ENCODE measurements at places on chromosomes 3 and 15.
A peak's percentile ranks its signal among the peaks of the same experiment; 100 is the strongest.

DNA sequence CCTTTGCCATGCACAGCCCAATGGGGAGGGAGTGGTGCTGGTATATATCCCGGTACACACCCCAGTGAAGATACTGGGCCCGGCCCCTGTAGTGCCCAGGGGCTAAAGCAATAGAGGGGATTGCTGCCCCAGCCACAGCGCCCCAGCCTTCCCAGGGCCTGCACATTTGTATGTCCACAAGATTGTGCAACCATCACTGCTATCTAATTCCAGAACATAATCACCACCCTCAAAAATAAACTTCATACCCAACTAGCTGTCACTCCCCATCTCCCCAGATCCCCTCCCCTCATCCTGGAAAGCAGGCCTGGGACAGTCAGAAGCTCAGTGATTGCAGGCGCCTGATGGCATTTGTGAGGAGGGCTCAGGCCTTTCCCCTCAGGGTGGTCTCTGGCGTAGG, 13.5 kb downstream of the GNAI2 start:
- no peak for DNase-seq

GRCh38 chr3:184656829-184657681, 54.8 kb downstream of the MAGEF1 start:
- DNase-seq: peak; percentile 27

DNA sequence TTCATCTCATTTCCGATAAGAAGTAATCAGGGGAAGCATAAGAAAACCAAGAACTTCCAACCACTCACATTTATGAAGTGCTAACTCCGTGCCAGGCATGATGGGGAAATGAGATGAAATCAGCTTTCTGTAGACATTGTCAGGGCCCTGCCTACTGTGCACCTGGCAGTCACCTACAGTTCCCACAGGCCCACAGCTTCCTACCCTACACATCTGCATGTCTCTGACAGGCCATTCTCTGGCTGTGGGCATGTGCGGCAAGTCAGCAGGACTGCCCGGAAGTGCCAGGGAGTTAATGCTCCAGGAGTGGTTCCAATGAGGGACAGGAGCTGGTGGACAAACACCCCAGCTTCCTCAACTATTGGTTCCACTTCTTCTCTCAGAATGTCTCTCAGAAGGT, 24.3 kb downstream of the EIF1B start:
- DNase-seq: no peak

- no peak for DNase-seq
Measured at GRCh38 chr15:39192351-39192750, 388.5 kb upstream of the THBS1 start.

DNA sequence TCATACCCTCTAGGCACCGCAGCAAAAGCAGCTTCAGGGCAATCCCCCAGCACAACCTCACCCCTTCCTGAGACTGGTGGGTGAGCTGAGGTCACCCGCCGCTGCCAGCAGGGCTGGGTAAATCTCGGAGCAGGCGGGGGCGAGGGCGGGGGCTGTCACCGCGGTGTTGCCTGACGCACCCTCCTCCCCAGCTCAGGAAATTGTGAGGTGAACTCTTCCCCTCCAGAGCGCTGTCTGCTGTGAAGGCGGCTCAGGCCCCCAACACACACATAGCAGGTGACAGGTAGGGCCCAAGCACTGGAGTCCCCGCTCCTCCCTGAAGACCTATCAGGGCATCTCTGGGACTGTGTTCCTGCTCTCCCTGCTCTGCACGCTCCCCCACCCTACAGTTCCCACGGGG, 30.2 kb upstream of the FURIN start:
- DNase-seq: no peak

GRCh38 chr15:52503788-52504496, 24.7 kb downstream of the MYO5A start:
- DNase-seq: peak; percentile 24

- DNase-seq: peak; percentile 83
Measured at GRCh38 chr3:141482245-141482922, 4.4 kb upstream of the RASA2 start.

DNA sequence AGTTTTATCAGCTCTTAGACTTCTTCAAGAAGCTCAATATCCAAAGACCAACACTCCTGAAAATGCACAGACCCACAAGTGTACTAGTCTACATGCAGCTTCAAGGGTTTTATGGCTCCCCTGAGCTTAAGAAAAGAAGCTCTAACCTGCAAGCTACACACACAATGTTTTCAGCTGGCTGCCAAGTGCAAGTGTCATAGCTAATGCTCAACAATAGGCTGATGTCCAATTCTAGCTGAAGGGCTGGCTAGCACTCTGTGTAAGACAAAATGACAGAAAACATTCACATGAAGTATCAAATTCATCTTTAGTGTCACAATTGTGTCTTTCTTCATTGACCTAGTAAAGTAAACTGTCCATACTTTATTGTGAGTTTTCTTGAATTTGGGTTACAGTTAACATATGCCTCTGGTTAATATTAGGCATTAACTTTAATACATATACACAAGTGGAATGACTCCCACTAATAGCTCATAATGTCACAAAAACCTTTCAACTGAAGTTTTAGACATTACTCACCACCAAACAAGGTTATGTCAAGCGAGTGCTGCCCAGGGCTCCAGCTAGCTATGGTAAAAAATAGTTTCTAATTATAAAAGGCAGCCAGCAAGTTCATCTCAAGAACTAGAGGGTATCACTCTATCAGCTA, 15.1 kb downstream of the ABI3BP start:
- DNase-seq: no peak

- DNase-seq: no peak
Measured at GRCh38 chr15:40079456-40079855, 29.2 kb downstream of the BMF start.
